ENCODE measurements at places on chromosomes 12 and 14. TPM values are rescaled to one million over a fixed set of nuclear protein-coding genes. Genes with fewer than 3 reads are reported as not detected.
A peak's percentile ranks its signal among the peaks of the same experiment; 100 is the strongest.

DNA sequence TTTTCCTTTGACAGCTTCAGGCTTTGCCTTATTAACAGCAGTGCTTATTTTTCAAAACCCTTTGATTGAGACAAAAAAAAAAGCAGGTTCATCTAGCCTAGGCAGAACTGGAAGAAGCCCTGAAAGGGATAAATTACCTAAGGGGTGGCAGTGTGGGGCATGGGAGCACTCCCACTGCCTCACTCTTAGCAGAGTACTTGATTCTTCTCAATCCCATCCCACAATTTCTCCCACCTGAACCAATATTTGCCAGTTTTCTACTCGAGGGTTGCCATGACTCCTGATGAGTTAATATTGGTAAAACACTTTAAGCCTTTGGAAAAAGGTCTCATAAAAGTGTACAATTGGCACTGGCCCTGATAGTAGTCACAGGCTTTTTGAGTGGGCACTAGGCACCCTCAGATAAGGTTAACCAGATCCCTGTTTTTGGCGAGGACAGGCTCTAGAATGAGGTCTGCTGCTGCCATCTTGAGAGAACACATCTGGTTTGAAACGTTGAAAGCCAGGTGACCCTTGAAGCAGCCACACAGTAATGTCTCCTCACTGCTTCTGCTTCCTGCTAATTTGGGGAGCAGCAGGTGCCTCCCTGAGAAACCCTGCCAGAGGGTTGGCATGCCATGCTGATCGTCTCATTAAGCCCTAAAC, 320.0 kb downstream of the RAD51B start:
- H3K36me3 ChIP-seq: no peaks in the 10 kb centered on the region
- H3K27me3 ChIP-seq: no peaks in the 10 kb centered on the region
- DNase-seq: no peak

GRCh38 chr12:101607894-101608293, 13.1 kb downstream of the MYBPC1 start:
- H3K4me1 ChIP-seq: peaks cover 64% of the 10 kb centered on the region
- peaks cover 9% of the 10 kb centered on the region for H3K36me3 ChIP-seq
- peak overlapping the region; percentile 85 for H3K27ac ChIP-seq
- H3K27me3 ChIP-seq: no peaks in the 10 kb centered on the region

ANO4 gene
- 0.10 TPM for total RNA-seq

TPPP2 gene
- 0.22 TPM for total RNA-seq

DNA sequence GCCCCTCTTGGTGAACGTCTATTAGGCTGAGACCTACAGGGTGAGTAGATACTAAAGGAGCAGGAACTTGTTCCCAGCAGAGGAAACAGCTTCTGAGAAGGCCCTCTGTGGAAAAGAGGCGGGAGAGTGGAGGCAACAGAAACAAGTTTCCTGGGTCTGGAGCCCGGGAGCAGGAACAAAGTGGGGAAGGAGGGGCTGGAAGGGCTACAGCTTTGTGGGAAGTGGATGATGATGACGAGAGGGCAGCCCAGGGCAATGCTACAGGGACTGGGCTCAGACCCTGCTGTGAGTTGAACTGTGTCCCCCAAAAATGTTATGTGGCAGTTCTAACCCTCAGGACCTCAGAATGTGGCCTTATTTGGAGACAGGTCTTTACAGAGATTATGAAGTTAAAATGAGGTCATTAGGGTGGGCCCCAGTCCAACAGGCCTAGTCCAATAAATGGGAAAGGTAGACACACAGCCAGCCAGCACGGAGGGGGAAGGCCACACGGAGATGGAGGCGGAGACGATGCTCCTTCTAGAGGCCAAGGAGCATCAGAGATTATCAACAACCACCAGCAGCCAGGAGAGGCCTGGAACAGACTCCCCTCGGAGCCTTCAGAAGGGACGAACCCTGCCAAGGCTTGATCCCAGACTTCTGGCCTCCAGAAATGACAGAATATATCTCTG, 14.3 kb downstream of the CAMKK2 start:
- H3K27me3 ChIP-seq: no peaks in the 10 kb centered on the region
- no peaks in the 10 kb centered on the region for H3K36me3 ChIP-seq
- no peak overlapping the region for H3K27ac ChIP-seq

CYP46A1 gene
- total RNA-seq: 0.65 TPM

ACOT6 gene
- total RNA-seq: not detected

ADGRD1 gene
- total RNA-seq: 9.2 TPM

GRCh38 chr14:98945611-98946570, 326.1 kb downstream of the BCL11B start:
- no peaks in the 10 kb centered on the region for H3K27me3 ChIP-seq
- H3K36me3 ChIP-seq: no peaks in the 10 kb centered on the region
- no peaks in the 10 kb centered on the region for H3K4me1 ChIP-seq
- H3K27ac ChIP-seq: no peak overlapping the region
- H3K4me3 ChIP-seq: no peak overlapping the region
- DNase-seq: no peak

GRCh38 chr14:30779210-30779609, 95.1 kb upstream of the COCH start:
- H3K36me3 ChIP-seq: no peaks in the 10 kb centered on the region
- H3K27me3 ChIP-seq: no peaks in the 10 kb centered on the region
- no peak for DNase-seq
- H3K4me3 ChIP-seq: no peak overlapping the region

All from gastrocnemius medialis (tissue), 4 donors.